ENCODE measurements at places on chromosomes 3 and 15.

DNA sequence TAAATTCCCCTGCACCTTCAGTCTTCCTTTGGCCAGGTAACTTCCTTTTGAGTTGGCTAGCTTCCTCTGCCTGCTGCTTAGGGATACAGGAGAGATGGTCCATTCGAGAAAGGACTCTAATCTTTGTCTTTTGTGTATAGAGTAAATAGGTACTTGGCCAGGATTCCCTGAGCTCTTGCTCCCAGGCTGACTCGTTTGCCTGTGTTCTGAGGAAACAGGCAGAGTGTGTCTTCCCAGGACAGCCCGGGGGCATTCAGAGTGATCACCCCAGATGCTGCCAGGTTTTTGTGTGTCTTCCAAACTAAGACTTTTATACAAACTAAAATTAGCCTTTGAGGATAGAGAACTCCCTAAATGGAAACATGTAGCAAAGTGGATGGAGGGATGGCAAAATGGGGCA is 39.5 kb downstream of the TMEM108 start:
- no peak for DNase-seq

DNA sequence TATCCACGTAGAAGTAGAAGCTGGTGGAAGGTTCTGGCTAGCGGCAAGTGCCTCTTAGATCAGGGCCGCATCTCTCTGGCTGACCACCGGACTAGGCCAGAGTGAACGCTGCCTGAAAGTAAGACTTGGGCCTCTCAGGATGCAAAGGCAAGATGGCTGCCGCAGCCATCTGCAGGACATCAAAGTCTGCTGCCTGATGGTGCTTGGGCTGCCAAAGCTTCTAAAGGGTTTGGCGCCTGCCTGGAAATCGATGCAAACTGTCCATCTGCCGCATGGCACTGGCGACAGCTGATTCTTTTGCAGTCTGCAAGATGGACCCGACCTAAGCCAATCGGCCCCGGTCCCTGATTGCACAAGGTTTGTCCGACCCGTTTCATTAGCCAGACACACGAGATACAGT is 196.7 kb upstream of the TBC1D5 start:
- DNase-seq: no peak

- DNase-seq: no peak
Observed at GRCh38 chr3:51337666-51338065, 47.4 kb upstream of the MANF start.

GRCh38 chr3:156617781-156618180 is 56.6 kb upstream of the TIPARP start:
- no peak for DNase-seq

GRCh38 chr15:62706317-62706716 is 336.2 kb upstream of the TPM1 start:
- no peak for DNase-seq

DNA sequence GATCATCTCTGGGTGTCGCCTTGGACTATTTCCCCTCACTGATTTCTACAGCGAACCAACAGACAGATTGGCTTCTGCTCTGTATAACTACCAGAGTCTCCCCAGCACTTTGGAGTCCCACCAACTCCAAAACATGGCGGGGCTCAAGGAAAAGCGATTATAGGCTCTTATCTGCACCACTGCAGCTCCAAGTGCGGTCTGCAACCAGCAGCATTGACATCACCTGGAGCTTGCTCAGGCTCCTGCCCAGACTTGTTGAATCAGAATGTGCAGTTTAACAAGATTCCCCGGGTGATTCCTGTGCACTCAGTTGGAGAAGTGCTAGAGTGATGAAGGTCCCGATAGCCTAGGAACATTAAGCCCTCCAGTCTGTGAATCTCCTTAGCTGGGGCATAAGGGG is 9.0 kb downstream of the CCK start:
- no peak for DNase-seq

DNA sequence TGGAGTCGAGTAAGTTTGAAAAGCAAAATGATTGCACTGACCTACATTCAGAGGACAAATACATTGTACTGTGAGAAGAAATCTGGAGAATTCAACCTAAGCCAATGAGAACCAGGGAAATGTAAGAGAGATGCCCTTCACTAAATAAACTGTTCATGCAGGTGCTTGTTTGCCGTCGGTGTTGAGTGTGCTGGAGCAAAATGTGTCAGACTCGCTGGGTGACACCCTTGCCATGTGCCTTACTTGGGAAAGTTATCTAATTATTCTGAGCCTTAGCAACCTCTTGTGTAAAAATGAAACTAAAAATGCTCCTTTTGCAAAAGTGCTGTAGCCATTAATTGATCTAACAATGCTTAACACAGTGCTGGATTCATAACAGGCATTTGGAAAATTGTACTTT is 140.4 kb downstream of the GABRB3 start:
- no peak for DNase-seq

DNA sequence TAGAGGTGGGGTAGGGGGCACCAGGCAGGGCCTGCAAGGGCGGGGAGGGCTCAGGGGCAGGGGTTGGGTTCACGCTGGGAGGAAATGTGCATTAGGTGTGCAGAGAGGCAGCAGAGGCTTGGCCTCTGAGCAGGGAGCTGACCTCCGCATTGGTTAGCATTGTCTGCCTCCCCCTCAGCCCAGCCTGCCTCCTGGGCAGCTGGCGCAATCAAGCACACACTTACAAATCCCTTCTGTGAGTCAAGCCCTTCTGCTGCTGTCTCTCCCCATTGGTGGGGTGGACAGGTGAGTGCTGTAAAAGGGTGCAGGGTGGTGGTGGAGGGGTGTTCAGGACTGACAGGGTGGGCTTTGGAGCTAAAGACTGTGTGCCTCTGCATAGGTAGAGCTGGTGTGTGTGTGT is 9.3 kb downstream of the LOXL1 start:
- no peak for DNase-seq

DNA sequence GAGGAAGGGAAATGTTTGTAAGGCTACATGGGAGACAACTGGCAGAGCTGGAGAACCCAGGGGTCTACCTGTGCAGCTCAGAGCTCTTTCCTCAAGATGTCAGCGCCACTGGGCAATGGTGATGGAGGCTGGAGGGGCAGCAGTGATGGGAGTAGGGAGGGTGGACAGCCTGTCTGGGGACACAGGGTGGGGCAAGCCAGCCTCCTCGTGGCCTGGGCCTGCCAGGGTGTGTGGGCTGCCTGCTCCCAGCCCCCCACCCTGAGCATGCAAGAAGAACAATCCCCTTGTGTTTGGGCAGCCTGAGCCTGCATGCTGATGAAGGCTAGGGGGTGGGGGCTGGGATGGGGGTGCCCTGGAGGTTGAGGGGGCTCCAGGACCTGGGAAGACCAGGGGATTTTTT is 1.2 kb downstream of the PCBP4 start:
- no peak for DNase-seq

DNA sequence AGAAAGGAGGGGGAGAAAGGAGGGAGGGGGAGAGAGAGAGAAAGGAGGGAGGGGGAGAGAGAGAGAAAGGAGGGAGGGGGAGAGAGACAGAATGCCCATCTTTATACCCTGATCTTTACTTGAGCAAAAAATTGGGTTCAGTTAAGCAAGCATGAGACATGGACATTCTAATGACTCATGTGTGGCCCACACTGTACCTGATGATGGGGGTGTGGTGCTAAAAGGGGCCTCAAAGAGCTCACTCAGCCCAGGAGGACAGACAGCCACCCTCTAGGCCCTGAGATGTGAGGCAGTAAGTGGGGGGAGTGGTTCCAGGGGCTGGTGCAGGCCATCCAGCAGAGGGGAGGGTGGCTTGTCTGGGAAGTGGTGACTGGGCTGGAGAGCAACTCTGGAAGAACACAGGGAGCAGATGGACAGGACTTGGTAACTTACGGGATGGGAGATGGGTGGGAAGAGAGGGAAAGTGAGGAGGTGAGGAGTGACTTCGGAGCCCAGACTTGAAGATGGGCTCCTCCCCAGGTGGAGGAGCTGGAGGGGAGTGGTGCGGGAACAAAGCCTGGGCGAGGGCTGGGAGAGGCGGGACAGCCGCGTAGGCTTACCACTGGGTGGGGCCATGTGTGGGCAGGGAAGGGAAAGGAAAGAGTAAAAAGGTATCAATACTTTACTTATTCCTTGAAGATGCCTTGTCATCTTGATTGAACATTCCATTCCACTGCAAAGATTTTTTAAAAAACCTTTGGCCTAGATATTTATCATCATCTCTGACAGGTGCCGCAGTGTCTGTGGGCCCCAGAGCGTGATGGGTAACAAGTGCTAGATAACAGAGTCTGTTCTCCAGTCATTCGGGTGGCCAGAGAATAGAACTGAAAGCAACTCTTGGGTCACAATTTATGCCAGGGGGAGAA is 32.3 kb downstream of the TSPAN3 start:
- DNase-seq: no peak

- DNase-seq: no peak
Observed at GRCh38 chr3:165883863-165884478, 46.7 kb upstream of the BCHE start.

GRCh38 chr15:64136347-64136746 is 15.2 kb upstream of the SNX22 start:
- no peak for DNase-seq

- no peak for DNase-seq
Observed at GRCh38 chr3:160812304-160812703, 56.3 kb downstream of the PPM1L start.

- no peak for DNase-seq
Observed at GRCh38 chr3:25235466-25235865, 192.6 kb upstream of the RARB start.

DNA sequence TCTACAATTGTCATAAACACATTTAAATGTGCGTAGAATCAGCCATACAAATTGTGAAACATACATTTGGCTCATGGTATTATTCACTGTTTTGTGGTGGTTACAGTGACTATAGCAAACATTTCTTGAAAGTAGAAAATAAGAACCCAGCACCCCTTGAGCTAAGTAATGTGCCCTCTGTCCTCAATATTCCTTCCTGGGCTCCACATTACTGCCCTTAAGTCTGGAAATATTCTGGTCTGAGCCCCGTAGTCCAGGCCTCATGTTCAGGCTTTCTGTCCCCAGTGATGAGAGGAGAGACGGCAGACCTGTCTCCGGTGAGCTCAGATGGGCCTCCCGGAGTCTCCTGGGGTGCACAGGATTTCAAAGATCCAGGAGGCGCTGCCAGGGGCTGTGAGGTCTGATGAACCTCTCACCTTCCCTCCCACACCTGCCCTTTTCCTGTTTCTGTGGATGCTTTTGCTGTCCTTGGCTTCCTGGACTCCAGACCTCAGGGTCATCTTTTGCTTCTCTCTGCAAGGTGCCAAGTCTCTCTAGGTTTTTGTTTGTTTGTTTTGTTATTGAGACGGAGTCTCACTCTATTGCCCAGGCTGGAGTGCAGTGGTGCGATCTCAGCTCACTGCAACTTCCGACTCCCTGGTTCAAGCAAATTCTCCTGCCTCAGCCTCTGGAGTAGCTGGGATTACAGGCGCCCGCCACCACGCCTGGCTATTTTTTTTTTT is 8.8 kb upstream of the MUC20 start:
- no peak for DNase-seq

DNA sequence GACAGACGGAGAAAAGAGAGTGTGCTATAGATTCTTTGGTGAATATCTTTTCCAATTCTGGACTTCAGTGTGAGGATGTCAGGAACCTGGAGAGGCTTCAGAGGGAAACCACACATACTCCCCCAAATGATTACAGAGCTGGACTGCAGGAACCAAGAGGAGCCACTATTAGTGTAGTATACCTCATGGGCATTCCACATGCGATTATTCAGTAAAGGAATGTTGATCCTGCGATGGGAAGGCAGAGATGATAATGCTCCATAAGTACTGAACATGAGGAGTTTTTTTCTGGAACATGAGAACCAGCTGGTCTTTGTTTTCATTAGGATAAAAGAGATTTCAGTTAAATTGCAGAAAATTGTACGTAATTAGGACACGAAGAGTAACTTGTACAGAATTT is 18.7 kb downstream of the STARD9 start:
- DNase-seq: no peak

- DNase-seq: no peak
Observed at GRCh38 chr15:63950911-63951481, 95.3 kb downstream of the DAPK2 start.

DNA sequence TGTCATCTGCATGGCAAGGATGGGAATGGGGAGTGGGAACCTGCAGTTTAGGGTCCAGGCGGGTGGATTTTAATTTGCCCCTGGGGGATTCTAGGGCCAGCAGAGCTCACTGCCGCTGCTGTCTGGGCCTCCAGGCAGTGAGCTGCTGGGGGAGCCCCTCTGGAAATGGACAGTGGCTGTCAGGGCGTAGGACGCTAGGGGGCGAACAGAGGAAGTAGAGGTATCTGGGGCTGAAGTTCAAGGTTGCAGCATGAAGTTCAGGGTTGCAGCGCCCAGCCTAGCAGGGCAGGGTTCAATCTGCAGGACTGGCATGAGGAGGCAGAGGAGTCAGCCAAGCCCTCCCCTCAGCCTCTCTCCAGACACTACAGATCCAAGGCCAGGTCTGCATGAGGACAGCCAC is 49.5 kb downstream of the APBA2 start:
- no peak for DNase-seq

DNA sequence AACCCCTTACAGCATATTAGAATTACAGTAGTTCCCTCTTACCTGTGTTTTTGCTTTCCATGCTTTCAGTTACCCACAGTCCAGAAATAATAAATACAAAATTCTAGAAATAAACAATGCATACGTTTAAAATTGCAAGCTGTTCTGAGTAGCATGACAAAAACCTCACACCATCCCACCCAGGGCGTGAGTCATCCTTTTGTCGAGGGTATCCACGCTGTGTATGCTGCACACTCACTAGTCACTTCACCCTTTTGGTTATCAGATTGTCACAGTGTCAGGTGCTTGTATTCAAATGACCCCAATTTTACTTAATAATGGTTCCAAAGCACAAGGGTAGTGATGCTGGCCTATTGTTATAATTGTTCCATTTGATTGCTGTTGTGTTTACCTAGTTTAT is 72.5 kb upstream of the P3H2 start:
- DNase-seq: no peak

DNA sequence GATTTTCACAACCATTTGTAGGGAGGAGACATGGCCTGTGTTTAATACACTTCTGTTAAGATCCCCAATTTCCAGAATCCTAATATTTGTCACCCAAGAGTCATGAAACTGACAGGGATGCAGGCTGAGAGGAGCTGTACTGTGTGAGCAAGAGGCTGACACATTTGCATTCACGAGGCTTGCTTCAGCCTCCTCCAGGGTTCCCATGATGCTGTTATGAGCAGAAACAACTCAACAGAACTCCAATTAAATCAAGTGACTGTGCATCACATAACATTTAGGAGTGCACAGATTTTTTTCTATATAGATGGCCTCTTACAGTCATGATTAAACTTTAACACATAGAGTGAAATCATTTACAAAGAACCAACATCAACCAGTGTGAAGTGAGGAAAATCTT is 292.3 kb upstream of the STT3B start:
- DNase-seq: no peak

All from bone marrow (tissue), 2 donors.